ENCODE measurements at places on chromosomes 11 and 22.

GRCh38 chr22:30047364-30047738 is 32.9 kb upstream of the HORMAD2 start:
- no peak for DNase-seq

DNA sequence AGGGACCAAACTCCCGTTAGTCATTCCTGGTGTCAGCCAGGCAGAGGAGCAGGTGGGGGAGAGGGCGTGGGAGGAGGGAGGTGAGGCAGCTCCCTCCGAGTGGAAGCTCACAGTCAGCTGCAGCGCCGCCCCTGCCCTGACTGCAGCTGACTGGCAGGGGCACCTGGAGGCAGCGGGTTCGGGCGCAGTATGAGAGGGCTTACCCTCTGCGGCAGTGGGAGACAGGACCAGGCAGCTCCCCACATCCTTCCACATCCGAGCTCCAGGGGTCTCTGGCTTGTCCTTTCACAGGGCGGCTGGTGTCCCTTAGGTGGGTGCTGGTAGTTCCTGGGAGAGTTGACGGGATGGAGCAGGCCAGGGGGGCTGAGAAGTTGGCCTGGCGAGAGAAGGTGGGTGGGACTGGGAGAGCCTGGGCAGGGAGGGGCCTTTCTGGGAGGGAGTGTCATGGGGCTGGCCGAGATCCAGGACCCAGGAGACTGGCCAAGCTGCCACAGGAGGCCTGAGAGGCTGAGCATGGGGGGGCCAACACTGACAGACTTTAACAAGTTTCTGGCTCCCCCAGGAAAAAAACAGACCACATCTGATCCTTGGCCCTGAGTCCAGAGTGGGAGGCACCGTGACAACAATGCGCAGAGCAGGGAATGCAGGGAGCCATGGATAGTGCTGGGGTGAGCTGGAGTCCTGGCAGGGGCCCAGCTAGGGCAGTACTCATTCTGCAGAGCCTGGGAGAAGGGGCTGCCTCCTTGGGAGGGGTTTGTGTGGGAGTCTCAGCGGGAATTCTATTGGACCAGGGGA is 4.9 kb downstream of the ADORA2A start:
- no peak for DNase-seq

DNA sequence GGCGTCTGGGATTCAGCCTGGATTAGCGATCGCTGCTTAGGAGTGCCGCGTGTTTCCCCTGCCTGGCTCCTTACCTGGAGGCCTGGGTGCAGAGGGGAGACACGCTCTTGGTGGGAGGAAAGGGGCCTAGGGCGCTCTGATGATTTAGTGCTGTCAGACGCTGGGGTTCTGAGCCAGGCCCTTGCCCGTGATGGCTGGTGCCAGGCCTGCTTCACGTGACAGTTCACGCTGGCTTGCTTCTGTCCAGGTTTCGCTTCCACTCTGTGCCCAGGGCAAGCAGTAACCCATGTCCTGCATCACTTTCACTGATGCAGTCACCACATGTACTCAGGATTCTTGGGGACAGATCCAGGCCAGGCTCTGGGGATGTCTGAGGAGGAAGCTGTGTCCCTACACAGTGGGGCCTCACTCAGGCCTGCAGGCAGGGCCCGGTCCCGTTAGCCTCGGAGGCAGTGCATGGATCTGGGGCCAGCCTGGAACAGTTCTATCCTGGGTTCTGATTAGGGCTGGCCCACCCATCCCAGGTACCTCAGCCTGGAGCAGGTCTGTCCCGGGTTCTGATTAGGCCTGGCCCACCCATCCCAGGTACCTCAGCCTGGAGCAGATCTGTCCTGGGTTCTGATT is 1220.9 kb downstream of the BRD1 start:
- DNase-seq: no peak

DNA sequence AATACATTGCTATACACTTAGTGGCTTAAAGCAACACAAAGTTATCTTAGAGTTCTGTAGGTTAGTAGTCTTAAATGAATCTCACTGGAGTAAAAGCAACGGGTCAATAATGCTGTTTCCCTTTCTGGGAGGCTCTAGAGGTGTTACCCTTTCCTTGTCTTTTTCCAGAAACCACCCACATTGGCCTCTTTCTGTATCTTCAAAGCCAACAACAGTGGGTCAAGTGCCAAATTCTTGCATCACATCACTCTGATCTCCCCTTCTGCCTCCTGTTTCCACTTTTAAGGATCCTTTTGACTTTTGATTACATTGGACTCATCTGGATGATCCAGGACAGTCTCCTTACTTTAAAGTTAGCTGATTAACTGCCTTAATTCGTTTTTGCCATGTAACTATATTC is 93.6 kb downstream of the DDX10 start:
- no peak for DNase-seq

- DNase-seq: no peak
Measured at GRCh38 chr11:13294771-13295579, 17.4 kb downstream of the BMAL1 start.

DNA sequence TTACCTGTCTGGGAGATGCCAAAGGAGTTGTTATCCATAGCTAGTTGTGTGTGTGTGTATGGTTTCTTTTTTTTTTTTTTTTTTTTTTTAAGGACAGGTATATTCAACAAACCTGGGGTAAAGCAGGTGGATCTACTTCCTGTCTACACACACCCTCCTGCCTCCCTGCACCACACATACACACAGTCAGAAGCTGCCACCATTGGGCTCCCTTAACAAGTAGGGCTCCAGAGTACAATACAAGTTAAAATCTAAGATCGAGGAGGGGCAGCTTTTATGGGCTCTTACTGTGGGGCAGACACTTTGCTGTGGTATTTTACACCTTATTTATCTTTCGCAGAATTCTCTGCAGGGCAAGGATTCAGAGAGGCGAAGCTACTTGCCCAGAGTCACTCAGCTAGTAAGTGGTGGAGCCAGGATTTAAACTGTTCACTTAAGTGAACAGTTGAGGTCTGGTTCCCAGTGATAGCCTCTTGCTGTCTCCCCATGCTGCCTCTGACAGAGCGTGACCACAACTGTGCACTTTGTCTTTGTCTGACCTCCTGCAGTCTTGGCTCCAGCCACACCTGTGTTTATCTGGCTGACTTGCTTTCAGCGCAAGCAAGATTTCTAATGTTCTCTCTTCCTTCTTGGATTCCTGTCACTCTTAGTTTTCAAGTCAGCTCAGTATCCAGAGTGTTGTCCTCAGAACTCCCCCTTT is 135.0 kb downstream of the CSNK2A3 start:
- no peak for DNase-seq

GRCh38 chr11:107043242-107044006 is 25.1 kb upstream of the GUCY1A2 start:
- peak; percentile 83 for DNase-seq

- no peak for DNase-seq
Measured at GRCh38 chr11:42647993-42648392, 663.8 kb upstream of the API5 start.

DNA sequence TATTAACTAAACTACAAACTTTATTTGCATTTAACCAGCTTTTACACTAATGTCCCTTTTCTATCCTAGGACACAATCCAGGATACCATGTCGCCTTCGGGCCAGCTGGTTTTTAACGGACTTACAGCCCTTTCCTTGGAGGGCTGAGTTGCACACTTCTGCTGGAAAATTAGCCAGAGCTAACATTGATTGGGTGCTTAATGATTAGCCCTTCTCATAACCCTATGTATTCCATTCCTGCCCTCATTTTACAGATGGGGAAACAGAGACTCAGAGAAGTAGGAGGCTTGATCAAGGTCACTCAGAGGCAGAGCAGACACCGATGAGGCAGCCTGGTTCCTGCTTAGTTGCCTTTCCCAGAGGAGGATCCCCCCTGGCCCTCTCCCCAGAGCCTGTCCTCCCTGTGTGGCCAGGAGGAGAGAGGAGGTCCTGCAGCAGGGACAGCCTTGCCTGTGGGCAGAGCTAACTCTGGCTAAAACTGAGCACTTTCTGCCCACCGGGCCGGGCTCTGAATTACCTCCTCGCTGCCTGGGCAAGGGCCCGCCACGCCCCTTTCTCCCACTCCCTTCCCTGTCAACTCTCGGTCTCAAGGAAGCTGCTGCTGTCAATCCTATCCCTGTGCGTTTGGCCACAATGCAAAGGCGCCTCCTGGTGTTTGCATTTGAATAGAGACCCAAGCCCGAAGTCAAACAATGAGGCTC is 59.6 kb upstream of the PAX6 start:
- DNase-seq: peak; percentile 8

DNA sequence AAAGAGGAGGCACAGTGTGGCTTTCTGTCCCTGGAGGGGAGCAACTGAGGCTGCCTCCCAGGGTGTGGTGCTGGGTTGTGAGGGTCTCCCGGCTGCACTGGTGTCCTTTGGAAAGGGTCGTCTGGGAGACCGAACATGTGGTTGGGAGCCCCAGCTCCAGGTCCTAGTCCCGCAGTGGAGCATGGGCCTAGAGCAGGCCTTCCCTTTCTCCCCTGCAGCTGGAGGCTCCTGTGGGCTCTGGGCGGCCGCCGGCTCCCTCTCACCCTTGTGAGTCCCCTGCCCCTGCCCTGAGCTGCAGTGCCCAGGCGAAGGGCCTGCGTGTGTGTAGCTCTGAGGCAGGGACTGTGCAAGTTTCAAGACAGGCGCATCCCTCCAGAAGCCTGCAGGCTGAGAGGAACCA is 1492.7 kb downstream of the BRD1 start:
- DNase-seq: no peak

DNA sequence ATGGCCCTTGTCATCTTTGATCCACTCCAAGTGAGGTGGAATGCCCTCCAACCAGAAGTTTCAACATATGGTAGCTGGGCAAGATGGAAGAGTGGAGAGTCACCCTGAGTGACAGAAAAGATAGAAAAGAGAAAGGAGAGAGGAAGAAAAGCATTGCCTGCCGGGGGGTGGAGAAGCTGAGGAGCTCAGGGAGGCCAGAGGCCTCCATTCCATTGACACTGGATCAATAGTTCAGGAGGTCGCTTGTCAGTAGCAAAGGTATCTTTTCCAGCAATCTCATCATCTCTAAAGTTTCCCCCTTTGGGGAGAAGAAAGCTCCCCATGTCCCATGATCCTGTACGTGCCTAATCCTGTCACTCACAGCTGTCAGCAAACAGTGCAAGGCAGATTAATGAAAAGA is 6.7 kb upstream of the C1QTNF6 start:
- DNase-seq: no peak

DNA sequence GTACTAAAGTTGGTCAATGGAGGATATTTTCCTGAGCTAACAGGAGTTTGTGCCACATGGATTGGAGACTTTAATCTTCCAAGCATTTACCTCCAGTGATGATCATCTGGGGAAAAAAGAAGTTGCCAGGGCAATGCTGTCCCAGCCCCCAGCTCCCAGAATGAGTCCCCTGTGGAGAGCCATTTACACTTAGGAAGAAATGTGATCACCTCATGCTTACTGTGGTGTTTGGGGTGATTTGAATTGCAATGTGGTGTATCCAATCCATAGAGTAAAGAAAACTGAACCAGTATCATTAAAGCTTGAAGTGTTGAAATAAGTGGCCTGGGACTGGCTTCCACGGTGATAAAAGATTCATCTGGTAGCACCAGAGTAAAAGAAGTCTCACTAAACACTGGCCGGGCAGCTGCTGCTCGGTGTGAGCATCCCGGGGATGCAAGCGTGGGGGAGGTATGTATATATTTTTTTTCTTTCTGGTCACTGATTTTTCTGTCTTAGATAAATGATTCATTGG is 117.2 kb upstream of the NTM start:
- no peak for DNase-seq

DNA sequence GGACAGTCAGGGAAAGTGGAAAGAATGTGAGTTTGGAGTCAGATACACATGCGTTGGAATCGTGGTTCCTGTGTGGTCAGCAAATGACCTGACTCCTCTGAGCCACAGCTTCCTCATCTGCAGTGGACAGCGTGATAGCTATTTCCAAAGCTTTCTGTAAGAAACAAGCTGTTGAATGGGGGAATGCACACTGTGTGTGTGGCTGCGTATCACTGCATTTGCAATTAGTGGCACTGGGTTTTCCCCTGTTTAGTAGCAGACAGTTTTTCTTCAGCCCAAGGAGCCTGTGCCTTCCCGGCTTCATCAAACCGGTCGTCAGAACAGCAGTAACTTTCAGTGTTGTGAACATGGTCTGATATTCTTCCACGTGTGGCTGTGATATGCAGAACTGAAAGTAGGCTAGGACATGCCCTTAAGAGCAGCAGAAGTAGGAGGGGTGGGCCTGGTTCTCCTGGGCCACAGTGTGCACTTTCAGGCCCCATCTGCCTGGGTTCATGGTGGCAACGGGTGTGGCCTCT is 121.5 kb downstream of the RRAS2 start:
- DNase-seq: no peak
